ENCODE measurements at places on chromosomes 16 and 17.
A peak's percentile ranks its signal among the peaks of the same experiment; 100 is the strongest.

- no peak for DNase-seq
Measured at GRCh38 chr17:45256114-45256966, 5.6 kb downstream of the SPATA32 start.

DNA sequence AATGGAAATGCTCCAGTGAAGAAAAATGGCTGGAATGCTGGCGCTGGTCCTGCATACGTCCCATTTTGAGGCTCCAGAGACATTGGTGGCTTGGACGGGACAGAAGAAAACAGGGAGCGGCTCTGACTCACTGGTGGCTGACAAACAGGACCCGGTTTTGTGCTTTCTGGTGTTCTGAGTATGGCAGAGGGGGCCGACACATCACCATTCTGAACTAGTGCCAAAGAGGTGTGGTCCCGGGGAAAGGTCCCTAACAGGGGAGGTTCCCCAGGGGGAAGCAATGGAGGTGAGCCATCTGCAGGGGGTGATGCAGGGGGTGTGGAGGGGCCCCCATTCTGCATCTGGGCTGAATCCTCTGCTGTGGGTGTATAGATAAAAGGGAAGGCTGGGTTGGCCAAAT lies 8.3 kb downstream of the ANKRD40 start:
- no peak for DNase-seq

DNA sequence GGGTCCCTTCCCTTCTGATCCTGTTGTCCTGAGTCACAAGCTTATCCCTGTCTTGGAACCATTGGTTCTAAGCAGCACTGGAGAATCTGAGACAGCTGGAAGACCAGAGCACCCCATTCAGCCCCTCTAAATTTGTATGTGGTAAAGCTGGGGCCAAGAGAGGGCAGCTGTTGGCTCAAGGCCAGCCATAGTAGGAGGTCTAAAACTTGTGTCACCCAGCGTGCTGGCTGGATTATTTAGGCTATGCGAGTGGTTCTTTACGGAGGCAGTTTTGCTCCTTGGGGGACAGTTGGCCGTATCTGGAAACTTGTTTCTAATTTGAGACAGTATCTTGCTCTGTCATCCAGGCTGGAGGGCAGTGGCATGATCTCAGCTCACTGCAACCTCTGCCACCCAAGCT lies 69.6 kb upstream of the GSE1 start:
- no peak for DNase-seq

DNA sequence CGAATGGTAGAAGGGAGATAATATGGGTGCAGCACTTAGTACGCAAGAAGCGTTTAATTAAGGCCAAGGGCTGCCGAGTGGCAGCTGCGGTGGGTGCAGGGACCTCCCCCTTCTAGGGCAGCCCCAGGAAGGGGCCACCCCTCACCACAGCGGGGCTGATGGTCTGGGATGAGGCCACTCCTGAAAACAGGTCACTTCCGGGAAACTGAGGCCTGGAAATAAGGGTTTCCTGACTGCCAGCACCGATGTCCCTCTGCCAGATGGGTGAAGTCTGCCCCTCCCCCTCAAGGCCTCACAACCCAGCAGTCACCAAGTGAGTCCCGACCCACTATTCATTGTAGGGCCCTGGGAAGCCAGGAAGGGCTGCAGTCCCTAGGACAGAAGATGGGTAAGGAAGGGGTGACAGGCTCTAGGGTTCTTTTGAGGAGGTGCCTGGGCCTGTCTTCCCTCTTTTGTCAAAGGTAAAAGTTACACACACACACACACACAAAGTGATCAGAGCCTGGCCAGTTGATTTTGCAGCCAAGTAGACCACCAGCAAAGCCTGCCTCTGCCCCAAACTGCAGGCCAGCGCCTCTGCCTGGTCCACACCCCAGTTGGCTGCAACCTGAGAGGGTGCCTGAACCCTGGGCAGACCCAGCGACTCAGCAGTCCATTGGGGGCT lies 12.5 kb downstream of the SREBF1 start:
- no peak for DNase-seq

- DNase-seq, result peak; percentile 96
Measured at GRCh38 chr17:72539981-72540897, 419.4 kb downstream of the SOX9 start.

GRCh38 chr17:43553573-43553972 lies 7.4 kb upstream of the ETV4 start:
- DNase-seq, result no peak

GRCh38 chr17:48486557-48486956 lies 44.3 kb downstream of the HOXB1 start:
- peak; percentile 92 for DNase-seq

- DNase-seq, result no peak
Measured at GRCh38 chr17:72191356-72191755, 70.5 kb downstream of the SOX9 start.

DNA sequence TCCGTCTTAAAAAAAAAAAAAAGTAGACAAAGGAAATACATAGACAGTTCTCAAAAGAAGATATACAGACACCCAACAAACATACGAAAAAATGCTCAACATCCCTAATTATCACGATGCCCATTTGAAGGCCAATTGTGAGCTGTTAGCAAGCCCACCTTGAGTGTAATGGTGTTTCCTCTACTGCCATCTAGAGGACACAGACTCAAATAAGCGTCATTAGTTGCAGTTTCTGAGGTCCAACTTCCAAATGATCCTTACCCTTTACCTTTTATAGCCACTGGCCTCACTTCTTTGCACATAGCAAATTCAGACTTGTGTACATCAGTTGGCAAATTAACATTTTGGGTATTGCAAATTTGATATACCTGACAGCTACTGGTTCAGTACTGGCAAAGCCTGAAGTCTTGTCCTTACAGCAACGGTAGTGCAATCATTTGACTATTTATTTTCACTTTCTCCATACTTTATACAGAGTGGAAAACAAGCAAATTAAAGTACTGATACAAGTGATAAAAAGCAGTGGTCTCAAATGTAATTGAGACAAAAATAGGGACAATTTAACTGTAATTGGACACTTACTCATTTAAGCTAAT lies 536.3 kb upstream of the EEF2KMT start:
- peak; percentile 44 for DNase-seq

- DNase-seq, result no peak
Measured at GRCh38 chr17:16936536-16937310, 35.2 kb downstream of the TNFRSF13B start.

GRCh38 chr17:27816946-27817345 lies 16.6 kb upstream of the NOS2 start:
- no peak for DNase-seq

DNA sequence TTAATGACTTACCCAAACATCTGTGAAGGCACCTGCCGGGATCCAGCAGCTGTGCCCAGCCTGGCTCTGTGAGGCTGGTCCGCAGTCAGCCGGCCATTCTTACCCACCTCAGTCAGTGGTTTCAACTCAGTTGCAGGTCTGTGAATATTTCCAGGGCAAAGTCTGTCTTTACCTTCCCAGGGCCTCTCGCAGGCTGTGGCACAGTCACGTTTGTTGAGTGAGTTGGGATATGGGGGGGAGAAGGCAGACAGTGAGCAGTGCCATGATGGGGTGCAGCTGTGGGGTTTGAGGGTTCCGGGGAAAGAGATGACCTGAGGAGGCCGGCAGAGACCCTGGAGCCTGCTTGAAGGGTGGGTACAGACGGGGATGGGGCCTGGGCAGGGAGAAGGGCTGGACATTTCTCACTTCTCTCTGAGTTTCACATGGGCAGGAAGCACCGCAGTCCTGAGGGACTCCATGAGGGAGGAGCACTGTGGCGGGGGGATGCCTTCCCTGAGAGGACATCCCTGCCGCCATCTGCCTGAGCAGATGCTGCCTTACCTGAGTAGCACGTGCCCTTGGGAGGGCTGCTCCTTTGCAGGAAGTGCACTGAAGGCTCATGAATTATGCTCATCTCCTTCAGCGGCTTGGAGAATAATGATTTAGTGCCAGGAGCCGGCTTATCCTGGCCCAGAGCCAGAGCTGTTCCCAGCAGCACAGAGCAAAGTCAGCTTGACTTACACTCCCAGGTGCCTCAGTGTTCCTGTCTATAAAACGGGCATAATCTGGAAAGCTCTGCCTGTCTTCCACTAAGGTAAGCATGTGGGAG lies 48.1 kb downstream of the KSR1 start:
- DNase-seq, result no peak

DNA sequence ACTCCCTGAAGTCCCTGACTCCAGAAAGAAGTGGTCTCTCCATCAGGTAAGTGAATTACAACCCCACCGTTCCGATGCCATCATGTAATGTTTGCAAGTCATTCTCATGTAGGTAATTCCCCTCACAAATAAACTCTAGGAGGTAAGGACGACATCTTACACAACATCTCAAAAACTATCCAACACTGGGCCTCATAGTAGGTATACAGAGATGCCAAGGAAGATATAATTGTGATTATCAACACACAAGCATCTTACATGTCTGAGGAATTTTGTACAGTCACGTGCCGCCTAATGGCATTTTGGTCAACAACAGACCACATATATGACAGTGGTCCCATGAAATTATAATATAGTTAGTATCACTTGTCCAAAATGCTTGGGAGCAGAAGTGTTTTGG lies 7.4 kb downstream of the GCSH start:
- DNase-seq, result no peak

GRCh38 chr17:10077561-10078299 lies 120.7 kb downstream of the GAS7 start:
- DNase-seq, result no peak

DNA sequence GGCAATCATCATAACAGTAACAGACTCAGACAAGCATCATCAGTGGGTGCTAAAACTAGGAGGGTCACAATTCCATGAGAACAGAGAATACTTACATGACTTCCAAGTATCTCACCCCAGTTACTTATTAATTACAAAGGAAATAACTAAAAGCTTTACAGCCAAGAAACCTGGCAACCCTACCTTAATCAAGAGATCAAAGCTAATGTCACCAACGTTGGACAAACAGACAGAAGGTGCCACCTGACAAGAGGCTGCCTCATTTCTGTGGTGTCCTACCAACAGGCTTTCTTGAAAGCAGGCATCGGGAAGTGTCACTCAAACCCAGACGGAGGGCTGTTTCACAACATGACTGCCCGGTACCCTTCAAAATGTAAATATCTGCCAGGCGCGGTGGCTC lies 84.6 kb downstream of the RMI2 start:
- DNase-seq, result no peak

- no peak for DNase-seq
Measured at GRCh38 chr16:23141959-23142740, 7.1 kb downstream of the USP31 start.

DNA sequence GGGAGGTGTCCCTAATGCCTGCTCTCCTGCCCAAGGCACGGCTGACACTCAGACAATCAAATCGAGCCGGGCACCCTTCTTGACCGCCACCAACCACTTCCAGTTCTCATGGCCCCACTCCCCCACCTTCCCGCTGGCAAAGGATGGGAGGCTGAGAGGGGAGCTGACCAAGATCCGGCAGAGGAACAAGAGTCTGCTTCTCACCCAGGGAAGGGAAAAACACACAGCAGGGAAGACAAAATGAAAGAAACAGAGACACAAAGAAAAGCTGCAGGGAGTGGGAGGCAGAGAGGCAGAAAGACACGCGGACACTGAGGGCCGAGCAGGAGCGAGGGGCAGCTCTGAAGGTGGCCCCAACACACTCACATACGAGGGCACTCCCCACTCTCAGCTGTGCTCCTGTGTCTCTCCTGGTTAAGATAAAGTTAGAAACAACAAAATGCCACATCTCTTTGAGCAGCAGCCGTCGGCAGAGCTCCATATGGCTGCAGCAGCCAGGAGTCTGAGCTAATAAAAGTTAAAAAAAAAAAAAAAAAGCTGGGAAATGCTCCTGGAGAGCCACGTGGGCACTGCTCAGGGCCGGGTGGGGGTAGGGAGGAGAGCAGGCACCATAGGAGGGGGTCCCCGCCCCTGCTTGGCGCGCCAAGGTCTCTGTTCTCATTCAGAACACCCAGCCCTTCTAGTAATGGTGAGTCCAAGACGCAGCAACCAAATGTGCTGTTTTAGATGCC lies 7.4 kb downstream of the LRRC75A start:
- no peak for DNase-seq

DNA sequence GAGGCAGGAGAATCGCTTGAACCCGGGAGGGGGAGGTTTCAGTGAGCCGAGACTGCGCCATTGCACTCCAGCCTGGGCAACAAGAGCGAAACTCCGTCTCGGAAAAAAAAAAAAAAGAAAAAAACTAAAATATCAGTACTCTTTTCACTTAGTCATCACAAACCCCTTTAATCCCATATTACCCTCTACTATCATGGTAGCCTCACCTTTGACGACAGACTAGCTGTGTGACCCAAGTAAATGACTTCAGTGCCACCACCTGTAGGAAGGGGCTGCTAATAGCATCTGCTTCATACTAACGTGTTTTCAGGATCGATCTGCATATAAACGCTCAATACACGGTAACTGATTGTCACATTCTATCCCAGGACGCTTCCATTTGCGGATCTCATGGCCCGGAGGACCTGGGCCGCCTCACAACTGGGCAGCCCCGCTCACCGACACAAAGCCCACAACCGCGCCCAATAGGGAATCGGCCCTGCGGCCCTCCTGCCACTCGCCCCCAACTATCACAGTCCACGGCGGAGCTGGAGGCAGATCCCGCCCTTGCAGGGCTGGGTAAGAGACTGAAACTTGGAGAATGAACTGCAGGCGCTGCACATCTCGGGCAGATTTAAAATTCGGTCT lies 1.1 kb upstream of the ZNF263 start:
- peak; percentile 77 for DNase-seq

DNA sequence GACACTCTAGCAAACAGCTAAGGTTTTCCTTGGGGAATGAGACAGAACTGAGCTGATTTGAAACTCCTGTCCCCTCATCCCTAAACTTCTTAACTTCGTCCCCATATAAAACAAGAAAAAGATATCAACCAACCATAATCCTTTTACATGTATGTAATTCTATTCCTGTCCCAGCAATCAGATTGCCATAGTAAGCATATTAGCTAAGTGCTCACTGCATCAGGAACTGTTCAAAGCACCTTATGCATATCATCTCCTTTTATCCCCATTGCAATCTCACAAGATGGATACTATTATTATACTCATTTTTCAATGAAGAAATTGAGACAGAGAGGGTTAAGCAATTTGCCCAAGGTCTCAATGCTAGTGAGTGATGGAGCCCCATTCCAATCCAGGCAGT lies 6.8 kb downstream of the KIF18B start:
- no peak for DNase-seq

- DNase-seq, result no peak
Measured at GRCh38 chr17:16961792-16962191, 10.1 kb downstream of the TNFRSF13B start.

- DNase-seq, result no peak
Measured at GRCh38 chr17:57881783-57882351, 32.0 kb upstream of the MRPS23 start.

GRCh38 chr16:4380119-4381063 lies 8.7 kb downstream of the VASN start:
- DNase-seq, result no peak

DNA sequence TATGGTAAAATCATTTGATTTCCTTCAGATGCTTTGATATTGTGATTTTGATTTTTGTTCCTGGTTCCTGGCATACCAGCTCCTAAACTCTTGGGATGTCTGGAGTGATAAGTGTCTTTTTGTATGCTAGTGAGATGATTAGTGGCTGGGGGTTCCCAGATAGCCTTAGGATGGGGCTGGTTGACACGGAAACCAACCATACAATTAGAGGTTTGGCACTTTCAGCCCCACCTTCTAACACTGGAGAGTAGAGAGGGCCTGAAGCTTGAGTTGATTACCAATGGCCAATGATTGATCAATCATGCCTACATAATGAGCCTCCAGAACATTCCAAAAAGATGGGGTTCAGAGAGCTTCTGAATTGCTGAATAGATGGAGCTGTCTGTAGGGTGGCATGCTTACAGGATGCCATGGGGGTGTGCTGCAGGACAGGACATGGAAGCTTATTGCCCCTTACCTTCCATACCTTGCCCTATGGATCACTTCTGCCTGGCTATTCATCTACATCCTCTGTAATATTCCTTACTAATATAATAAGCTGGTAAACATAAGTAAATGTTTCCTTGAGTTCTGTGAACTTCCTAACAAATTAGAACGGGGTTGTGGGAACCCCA lies 22.8 kb downstream of the RNF112 start:
- DNase-seq, result no peak

All from GM03348 (cell line).